ENCODE measurements at places on chromosomes 16 and 17.

DNA sequence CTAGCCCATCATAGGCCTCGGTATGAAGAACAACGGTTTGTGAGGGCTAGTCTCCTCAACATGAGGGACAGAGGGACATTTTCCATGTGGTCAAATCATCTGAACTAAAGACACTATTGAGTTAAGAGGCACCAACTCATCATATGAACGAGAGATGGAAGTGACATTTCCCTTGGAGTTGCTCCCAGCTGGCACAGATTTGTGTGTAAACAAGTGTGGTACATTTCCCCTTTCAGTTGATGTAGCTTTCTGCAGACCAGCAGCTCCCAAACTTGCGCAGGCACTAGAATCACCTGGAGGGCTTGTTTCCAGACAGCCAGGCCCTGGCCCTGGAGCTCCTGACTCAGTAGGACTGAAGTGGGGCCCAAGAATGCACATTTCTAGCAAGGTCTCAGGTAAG is 205.5 kb downstream of the PARN start:
- no peak for DNase-seq

DNA sequence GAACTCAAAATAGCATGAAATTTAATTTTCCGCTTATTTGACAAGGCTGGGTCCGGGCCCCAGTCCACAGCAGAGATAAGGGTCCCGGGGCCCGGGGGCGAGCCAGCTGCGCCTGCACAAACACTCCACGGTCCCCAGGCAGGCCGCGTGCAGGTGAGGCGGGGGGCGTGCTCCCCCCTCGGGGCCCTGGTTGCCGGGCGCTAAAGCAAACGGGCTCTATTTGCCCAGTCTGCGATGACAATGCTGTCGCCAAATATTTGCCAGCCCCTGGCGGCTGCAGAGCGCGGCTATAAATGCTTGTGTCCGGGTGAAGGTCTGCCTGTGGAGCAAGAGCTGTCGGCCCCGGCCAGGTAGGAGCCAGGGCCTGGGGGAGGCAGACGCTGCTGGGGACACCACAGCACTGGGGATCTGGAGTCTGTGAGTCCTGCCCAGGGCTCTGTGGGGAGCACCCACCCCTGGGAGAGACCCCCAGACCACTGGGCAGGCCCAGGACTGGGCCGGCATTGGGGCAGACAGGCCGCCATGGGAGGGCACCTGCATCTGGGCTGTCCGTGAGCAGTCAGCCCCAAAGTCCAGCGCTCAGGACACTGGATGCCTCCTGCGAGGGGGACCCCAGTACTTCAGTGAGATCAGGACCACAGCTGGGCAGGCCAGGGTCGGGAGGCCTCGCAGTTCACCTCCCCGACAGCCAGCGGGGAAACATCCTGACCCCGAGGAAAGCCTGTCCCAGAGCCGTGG is at the start of gene PERCC1:
TSS of gene PERCC1 (plus strand) at position 320 of the 738 bp plus-strand sequence. CDS start 1,516 bp downstream, outside the sequence.
- DNase-seq, result peak; percentile 69

DNA sequence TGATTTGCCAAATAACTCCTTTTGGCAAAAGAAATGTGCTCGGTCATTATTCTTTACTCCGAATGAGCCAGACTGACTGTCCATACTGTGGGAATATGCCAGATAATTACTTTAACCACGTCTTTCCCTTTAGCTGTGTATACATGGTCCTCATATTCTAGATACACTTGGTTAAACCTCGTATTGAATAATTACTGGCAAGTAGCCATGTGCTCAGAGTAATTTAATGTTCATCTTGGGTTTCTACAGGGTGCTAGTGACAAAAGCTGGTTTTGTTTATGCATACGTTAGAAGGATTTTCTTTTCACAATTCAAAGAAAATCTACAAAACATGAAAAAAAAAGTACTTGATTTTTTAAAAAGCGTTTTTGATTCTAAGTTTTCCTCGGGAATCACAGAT is 540.3 kb downstream of the KCNJ2 start:
- no peak for DNase-seq

GRCh38 chr16:12311309-12311708 is 334.8 kb downstream of the SNX29 start:
- DNase-seq, result no peak

DNA sequence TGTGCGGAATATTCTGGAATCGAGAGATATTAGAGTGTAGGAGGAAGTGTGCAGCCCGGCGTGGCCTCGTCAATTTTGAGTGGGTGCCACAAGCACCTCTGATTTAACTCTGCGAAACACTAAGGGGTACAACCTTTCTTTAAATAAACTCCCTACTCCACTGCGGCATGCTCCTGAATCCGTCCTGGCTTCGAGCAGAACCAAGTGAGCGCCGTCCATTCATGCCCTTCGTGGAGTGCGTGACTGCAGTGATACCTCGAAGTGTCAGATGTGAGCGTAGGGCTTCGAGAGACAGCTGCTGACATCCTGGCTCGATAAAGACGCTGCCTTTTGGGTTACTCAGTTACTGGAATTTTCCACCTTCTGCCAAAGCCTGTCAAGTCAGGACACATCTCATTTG is 128.8 kb downstream of the FOXL1 start:
- no peak for DNase-seq

DNA sequence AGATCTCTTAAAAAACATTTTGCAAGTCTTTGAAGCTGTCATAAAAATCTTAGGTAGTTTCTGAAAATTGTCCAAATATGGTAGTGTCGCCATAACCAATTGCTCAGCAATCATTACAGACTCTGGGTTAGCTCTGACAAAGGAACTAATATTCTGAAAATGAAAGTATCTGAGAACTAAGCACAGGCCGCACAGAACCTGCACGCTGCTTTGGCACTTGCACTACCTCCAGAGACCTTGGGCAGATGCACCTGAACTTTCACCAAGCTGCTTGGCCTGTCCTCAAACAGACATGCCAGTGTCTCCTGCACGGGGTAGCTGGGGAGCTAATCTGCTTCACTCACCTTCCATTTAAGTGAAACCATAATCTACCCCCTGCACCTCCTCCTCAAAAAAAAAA is 317.0 kb downstream of the MAF start:
- no peak for DNase-seq

GRCh38 chr16:88486398-88487123 is 33.5 kb downstream of the ZFPM1 start:
- DNase-seq, result no peak

- no peak for DNase-seq
Observed at GRCh38 chr17:81059026-81059425, 24.1 kb downstream of the BAIAP2 start.

GRCh38 chr17:7887038-7887481 is 1.5 kb upstream of the CHD3 start:
- DNase-seq, result no peak

DNA sequence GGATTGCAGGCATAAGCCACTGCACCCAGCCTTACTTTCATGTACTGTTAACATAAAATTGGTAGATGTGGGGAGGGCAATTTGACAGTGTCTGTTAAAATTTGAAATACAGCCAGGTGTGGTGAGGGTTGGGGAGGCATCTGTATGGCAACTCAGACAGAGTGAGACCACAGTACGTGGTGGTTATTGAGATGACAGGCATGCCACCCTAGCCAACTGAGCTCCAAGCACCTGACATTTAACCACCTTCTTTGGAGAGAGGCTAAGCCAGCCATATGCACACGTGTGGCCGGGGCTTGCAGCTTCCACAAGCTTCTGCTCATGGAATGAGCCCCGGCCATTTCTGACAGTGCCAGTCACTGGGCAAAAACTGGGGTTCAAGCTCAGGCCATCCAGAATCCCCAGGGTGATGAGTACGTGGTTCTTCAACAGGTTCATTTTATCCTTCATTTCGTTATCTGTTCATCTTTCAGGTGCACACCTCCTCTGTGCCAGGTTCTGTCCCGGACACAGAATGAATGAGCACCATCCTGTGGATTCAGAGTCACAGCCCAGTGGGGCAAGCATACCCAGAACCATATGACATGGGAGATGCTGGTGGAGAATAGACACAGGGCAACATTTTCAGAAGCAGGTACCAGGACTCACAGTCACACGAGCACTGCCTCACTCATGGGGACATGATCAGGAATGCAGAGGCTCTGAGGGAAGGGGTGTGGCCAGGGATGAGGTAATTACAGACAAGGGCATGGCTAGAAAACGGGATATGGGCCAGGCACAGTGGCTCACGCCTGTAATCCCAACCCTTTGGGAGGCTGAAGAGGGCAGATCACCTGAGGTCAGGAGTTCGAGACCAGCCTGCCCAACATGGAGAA is 36.2 kb downstream of the C16orf82 start:
- no peak for DNase-seq

DNA sequence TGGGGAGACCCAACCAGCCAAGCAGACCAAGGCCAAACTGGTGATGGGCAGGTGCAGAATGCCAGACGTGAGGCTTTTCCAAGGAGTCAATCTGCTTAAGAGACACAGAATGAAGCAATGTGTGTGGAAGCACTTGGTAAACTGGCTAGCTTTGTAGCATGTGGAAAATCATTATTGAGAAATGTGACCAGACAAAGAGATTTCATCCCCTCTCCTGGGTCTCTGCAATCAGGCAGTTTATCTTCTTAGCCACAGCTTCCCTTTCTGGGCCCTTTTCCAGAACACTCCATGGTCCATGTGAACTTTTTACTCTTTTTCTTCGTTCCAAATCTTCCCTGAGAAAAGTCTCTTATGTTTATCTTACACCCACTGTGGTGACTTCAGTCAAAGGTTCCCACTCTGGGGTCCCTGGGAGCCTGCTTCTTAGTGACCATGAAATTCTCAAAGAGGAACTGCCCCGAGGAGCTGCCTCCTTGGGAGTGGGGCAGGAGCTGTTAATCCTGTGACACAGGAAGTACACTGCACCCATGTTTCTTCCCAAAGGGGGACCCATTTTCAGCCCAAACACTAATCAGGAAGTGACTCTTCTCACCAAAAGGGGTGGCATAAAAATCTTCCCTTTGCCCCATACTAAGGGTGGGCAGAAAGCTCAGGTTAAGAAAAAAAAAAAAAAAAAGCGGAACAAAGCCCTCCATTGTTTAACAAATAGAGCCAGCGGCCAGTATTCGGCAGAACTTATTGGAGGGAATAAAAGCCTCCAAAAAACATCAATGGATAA is 346.2 kb upstream of the ASIC2 start:
- no peak for DNase-seq

DNA sequence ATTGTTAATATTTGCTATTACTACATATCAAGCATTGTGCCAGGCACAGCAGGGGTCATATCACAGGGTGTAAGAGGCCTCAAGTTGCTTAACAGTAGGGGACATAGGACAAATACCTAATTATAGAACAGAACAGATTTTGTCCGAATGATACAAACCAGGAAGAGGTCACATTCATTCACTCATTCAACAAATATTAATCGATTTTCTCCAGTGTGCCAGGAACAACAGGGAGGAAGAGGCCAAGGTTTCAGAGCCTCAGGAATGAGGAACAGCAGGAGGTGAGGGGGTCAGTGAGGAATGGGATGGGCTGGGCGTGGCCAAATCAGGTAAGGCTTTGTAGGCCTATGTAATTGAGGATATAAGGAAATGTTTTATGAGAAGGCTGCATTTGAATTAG is 11.2 kb upstream of the CHST4 start:
- no peak for DNase-seq

GRCh38 chr17:16945663-16946218 is 26.2 kb downstream of the TNFRSF13B start:
- DNase-seq, result no peak

DNA sequence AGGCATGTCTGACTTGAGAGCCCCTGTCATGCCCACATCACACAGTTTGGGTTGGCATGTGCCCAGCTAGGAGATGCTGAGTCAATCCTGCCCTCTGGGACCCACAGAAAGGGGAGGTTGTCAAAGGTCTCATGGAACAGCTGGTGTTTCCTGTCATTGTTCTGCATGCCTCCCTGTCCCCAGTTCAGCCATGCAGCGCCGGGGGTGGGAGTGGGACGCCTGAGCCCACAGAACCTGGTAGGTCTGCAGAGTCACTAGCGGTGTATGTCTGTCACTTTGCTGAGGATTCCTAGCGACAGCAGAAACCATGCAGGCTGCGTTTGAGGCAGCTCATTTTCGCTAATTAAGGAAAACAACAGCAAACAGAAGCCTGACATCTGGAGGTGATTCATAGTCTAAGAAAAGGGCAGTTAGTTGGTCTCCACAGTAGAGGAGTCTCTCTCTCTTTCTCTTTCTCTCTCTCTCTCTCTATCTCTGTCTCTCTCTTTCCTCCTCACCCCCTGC is 19.6 kb upstream of the CCL1 start:
- no peak for DNase-seq

DNA sequence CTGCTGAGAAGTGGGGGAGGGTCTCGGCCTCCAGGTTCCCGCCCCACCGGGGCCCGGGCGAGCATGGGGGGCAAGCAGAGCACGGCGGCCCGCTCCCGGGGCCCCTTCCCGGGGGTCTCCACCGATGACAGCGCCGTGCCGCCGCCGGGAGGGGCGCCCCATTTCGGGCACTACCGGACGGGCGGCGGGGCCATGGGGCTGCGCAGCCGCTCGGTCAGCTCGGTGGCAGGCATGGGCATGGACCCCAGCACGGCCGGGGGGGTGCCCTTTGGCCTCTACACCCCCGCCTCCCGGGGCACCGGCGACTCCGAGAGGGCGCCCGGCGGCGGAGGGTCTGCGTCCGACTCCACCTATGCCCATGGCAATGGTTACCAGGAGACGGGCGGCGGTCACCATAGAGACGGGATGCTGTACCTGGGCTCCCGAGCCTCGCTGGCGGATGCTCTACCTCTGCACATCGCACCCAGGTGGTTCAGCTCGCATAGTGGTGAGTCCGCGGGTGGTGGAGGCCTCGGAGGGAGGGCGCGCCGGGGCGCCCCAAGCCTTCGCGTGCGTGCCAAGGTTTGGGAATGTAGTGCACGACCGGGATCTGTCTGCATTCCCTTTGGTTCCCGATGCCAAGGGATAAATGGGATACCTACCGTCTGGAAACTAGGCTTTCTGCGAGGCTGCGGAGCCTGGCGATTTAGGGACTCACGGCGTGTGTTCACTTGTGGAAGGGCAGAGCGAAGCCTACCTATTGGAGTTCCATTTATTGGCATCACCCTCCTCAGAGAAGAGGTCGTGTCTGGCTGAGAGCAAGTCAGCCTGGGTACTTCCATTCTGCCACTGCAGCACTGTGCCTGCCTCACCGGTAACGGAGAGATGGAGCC is 1.0 kb downstream of the ZNRF1 start:
- DNase-seq, result no peak

- no peak for DNase-seq
Observed at GRCh38 chr17:59001158-59001814, 105.4 kb downstream of the TRIM37 start.

DNA sequence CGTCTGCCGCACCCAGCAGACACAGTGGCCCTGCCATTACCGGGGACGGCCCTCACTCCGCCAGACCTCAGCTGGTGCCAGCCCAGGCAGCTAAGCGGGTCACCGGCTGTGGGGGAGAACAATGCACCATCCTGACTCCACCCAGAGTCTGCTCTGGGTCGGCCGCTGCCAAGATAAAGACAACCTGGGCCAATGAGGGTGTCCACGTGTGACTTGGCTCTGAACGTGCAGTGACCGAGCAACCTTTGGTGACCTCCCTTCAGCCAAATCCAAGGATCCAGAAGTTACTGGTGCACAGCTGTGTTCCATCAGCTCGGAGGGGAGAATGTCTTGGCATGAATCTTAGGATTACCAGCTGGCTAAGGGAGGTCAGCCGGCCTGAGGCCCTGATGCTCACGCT is 155.9 kb downstream of the NTN1 start:
- DNase-seq, result no peak

Measured in NCI-H2081 treated with DMSO at 0.1 percent for 48 hours (cell line).